RPMI7951 (cell line): ENCODE measurements at places on chromosomes 5 and 9. TPM values are rescaled to one million over a fixed set of nuclear protein-coding genes. Genes with fewer than 3 reads are reported as not detected.
A peak's percentile ranks its signal among the peaks of the same experiment; 100 is the strongest.

DNA sequence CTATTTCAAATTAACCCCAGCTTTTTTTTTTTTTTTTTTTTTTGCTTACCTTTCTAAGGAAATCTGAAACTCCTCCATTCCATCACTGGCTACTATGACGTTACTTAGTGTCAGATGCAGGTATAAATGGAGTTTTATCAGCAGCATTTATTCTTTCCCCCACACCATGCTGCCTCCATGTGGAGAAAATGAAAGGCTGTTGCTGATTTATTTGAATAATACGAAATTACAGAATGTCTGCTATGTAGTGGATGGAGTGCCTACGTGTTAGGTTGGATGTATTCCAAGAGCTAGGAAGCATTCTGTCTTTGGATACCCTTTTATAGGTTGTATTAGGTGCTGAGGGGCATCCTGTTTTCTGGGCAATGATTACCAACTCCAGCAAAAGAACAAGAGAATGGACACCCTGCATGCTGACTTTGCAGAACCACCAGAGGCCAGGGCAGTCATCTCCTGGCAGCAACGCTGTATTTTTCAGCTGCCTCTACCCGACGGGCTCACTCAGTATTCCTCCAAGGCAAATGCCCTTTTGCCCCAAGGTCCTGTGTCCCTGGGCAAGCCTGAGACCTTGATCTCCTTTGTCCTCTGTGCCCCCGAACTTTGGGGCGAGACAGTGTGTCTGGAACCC is 199.5 kb downstream of the ALDH1A1 start:
- DNase-seq = peak; percentile 3

Gene ENTREP1
- total RNA-seq = 0.10 TPM in 1 of 2 replicates, not detected in the other

GRCh38 chr5:146007270-146007669 is 70.9 kb downstream of the SH3RF2 start:
- peak; percentile 85 for DNase-seq

Gene DPH7
- 14.5 and 20.0 TPM in 2 replicates for total RNA-seq

GRCh38 chr5:164998590-164998989 is 1493.2 kb downstream of the MAT2B start:
- no peak for DNase-seq

DNA sequence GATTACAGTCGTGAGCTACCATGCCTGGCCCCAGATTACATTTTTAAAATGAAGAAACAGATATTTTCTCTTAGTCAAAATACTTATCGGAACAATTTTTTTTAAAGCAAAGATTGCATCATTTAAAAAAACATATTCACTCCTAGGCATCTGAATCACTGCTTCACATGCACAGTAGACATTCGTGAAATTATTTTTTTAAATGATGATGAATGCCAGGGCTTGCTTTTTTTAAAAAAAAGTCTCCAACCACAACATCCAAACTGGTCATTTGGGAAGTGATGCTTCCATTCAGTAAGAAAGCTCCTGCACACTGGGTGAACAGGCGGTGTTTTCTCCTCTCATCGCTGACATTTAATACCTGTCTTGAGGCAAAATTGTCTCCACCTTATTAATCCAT is 223.0 kb upstream of the DMRT1 start:
- no peak for DNase-seq

- DNase-seq = no peak
Measured at GRCh38 chr5:67516948-67517565, 320.5 kb upstream of the CD180 start.

Gene TAF1L
- not detected in 2 replicates for total RNA-seq

GRCh38 chr5:56527174-56527573 is 288.2 kb upstream of the MAP3K1 start:
- DNase-seq = no peak

Gene ANKRD18A
- not detected in 2 replicates for total RNA-seq

DNA sequence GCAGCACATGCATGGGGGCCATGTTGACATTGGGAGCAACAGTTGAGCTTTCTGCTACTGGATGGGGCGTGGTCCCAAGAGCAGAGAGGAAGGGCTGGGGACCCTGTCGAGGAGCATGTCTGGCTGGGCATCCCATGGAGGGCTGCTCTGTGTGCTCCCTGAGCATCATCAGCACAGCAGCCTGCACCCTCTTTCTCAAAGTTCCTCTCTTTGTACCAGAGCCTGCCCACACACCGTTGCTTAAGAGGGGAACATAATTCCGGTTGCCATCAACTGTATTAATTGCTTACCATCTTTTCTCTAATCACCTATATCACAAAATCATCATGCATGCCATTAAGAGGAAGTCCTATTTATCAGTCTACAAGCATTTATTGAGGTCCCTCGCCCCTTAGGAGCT is 55.2 kb upstream of the DIRAS2 start:
- no peak for DNase-seq

GRCh38 chr5:82641331-82642003 is 363.3 kb upstream of the RPS23 start:
- peak; percentile 87 for DNase-seq

DNA sequence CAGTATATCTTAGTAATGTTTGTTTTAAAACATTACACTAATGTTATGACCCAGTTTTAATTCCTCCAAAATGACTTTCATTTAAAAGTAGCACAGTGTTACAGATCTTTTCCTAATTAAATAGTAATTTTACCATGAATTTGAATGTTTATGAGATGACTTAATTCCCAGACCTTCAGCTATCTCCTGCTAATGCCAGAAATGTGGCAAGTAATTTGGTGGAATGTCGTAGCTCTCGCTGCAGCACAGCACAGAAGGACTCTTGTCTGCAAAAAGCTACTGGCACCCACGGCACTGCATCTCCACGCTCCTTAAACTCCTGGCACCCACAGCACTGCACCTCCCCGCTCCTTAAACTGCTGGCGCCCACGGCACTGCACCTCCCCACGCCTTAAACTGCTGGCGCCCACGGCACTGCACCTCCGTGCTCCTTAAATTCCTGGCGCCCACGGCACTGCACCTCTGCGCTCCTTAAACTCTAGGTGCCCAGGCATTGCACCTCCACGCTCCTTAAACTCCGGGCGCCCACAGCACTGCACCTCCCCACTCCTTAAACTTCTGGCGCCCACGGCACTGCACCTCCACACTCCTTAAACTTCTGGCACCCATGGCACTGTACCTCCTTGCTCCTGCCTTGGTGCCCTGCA is 163.1 kb downstream of the CDK5RAP2 start:
- DNase-seq = no peak

GRCh38 chr5:120014535-120014934 is 385.2 kb downstream of the FAM170A start:
- no peak for DNase-seq

Gene PLEKHG4B
- total RNA-seq = 2.3 TPM in 2 replicates
